Activated CD4-positive, alpha-beta memory T cell treated with anti-CD3 and anti-CD28 coated beads, Interleukin-2, amount 10 ng/mL, durations not matched to agents 7 days and 5 days (primary cell): ENCODE measurements at places on chromosomes 3 and 15. TPM values are rescaled to one million over a fixed set of nuclear protein-coding genes. Genes with fewer than 3 reads are reported as not detected.

The MASP1 gene
- total RNA-seq: not detected

The DNAH12 gene
- 0.03 TPM for total RNA-seq

The ZNF385D gene
- total RNA-seq: not detected

The FGF7 gene
- not detected for total RNA-seq

The PPP2R3A gene
- 0.03 TPM for total RNA-seq

GRCh38 chr15:42919799-42920518 lies 619 bp downstream of the TTBK2 start:
- H3K4me1 ChIP-seq: peaks cover 40% of the 10 kb centered on the region
- H3K27me3 ChIP-seq: no peaks in the 10 kb centered on the region
- peak overlapping the region; percentile 72 for H3K27ac ChIP-seq
- peaks cover 9% of the 10 kb centered on the region for H3K36me3 ChIP-seq
- H3K4me3 ChIP-seq: peak overlapping the region; percentile 92

GRCh38 chr3:132703733-132704132 lies 18.5 kb downstream of the NPHP3 start:
- H3K27me3 ChIP-seq: no peaks in the 10 kb centered on the region
- no peaks in the 10 kb centered on the region for H3K4me1 ChIP-seq
- H3K27ac ChIP-seq: no peak overlapping the region
- DNase-seq: no peak
- peaks cover 58% of the 10 kb centered on the region for H3K36me3 ChIP-seq

DNA sequence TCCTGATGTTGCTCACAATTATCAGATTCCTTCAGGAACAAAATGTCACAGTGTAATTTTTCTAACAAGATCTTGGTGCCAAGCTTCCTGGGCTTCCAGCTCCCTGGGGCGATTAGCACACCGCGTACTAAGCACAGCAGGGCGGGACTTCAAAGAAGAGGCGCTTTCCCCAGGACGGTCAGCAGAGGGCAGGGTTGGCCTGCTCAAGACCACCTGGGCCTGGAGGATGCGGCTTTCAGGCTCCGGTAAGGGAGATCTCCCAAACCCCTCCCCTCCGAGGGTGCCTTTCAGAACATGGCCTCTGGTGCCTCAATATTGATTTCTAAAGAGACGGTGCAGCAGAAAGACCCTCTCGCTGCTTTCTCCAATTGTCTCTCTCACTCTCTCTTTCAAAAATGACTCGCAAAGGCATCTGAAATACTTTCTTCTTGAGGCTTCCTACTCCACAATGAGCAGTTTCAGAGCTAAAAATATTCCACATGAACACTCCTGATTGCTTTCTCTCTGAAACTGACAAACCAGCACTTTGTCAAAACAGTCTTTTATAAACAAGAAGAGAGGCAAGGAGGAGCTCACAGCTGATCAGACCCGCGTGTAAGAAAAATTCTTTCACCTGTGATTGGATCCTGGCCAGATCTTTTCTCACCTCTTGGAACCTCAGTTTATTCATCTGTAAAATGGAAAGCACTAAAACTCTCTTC lies 154.0 kb downstream of the ADAMTS9 start:
- peaks cover 2% of the 10 kb centered on the region for H3K27me3 ChIP-seq
- no peaks in the 10 kb centered on the region for H3K4me1 ChIP-seq
- H3K27ac ChIP-seq: no peak overlapping the region
- no peak overlapping the region for H3K4me3 ChIP-seq
- no peaks in the 10 kb centered on the region for H3K36me3 ChIP-seq
- DNase-seq: peak; percentile 42

DNA sequence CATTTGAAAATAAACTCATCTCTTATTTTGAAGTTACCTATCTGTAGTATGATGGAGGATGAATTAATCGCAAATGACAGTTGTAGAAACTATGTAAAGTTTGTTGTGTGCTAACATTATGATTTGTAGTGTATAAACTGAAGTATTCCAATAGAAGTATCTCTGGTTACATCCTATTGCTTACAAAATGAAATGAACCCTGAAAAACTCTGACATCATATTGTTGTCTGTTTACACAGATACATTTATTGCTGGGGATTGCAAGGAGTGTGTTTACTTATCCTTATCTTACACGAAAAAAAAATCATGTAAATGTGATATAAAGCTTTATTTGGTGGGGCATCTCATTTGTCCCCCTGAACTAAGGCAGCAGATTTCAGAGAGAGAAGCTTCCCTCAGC lies 2.6 kb upstream of the ABHD10 start:
- no peak overlapping the region for H3K27ac ChIP-seq
- H3K4me3 ChIP-seq: no peak overlapping the region
- H3K27me3 ChIP-seq: no peaks in the 10 kb centered on the region
- H3K36me3 ChIP-seq: peaks cover 6% of the 10 kb centered on the region
- peaks cover 22% of the 10 kb centered on the region for H3K4me1 ChIP-seq
- no peak for DNase-seq

DNA sequence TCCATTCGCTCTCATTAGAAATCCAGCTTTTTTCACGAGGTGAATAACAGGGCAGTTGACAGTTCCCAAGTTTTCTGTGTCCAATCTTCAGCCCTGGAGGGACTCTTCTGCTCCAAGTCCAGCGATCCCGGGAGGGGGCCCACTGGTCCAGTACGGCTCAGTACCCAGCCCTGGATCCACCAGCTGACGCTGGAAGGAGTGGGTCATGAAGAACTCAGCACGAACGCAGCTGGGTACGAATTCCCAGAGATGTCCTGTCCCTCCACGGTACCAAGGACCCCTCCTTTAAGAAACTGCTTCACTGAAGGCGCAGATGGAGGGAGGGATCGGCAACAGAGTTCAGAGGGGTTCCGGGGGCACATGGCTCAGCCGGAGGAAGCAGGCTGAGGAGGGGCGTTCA lies 16.5 kb upstream of the CLK3 start:
- peak overlapping the region; percentile 95 for H3K27ac ChIP-seq
- no peaks in the 10 kb centered on the region for H3K27me3 ChIP-seq
- peaks cover 26% of the 10 kb centered on the region for H3K36me3 ChIP-seq
- no peak for DNase-seq

GRCh38 chr15:67110361-67110781 lies 45.0 kb downstream of the SMAD3 start:
- peaks cover 69% of the 10 kb centered on the region for H3K4me1 ChIP-seq
- H3K27me3 ChIP-seq: no peaks in the 10 kb centered on the region
- peaks cover 82% of the 10 kb centered on the region for H3K36me3 ChIP-seq
- peak overlapping the region; percentile 74 for H3K27ac ChIP-seq

GRCh38 chr15:73333001-73333400 lies 35.8 kb downstream of the HCN4 start:
- H3K4me3 ChIP-seq: no peak overlapping the region
- H3K27ac ChIP-seq: no peak overlapping the region
- H3K36me3 ChIP-seq: no peaks in the 10 kb centered on the region
- H3K4me1 ChIP-seq: no peaks in the 10 kb centered on the region

- H3K27ac ChIP-seq: no peak overlapping the region
- peaks cover 2% of the 10 kb centered on the region for H3K4me1 ChIP-seq
Observed at GRCh38 chr3:57041674-57042073, 18.8 kb upstream of the SPATA12 start.

DNA sequence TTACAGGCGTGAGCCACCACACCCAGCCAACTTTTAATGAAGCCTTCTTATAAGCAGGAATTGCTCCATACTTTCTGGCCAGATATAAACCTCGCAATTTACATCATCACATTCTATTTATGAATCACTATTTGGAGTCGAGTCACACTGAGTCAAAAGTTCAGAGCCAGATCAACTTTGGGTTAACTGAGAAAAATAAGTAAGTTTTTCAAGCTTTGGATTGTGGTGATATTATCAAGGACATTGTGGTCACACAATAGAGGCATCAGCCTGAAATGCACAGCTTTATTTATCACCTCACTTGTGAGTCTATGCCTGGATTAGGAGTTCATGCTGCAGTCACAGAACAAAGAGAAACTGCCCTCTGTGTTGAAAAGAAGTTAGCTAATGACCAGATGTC lies 1163.5 kb downstream of the ROBO1 start:
- H3K36me3 ChIP-seq: no peaks in the 10 kb centered on the region
- no peaks in the 10 kb centered on the region for H3K27me3 ChIP-seq
- DNase-seq: no peak
- H3K4me3 ChIP-seq: no peak overlapping the region
- H3K4me1 ChIP-seq: no peaks in the 10 kb centered on the region

DNA sequence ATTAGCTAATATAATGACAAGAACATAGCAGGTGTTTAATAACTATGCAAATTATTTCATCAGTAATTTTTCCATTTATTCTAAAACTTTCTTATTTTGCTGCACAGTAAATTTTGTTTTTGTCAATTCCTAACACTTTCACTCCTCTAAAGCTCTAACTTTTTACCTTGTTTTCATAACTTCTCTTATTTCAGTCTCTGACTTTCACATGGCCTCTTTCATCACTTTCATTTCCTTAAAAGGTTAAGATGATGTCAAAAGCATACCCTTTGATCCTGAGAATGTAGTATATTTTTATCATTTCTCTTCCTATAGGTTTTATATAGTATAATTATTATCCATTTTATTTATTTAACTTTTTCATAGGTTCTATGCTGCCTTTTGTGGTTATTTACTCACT lies 1325.8 kb upstream of the ALCAM start:
- H3K27me3 ChIP-seq: no peaks in the 10 kb centered on the region
- no peaks in the 10 kb centered on the region for H3K4me1 ChIP-seq
- H3K36me3 ChIP-seq: no peaks in the 10 kb centered on the region
- H3K4me3 ChIP-seq: no peak overlapping the region
- H3K27ac ChIP-seq: no peak overlapping the region
- no peak for DNase-seq

GRCh38 chr3:143222981-143223380 lies 103.4 kb downstream of the CHST2 start:
- no peaks in the 10 kb centered on the region for H3K36me3 ChIP-seq
- H3K27me3 ChIP-seq: peaks cover 5% of the 10 kb centered on the region
- DNase-seq: no peak
- no peaks in the 10 kb centered on the region for H3K4me1 ChIP-seq
- no peak overlapping the region for H3K27ac ChIP-seq
- no peak overlapping the region for H3K4me3 ChIP-seq

- peaks cover 9% of the 10 kb centered on the region for H3K36me3 ChIP-seq
- peaks cover 33% of the 10 kb centered on the region for H3K4me1 ChIP-seq
- H3K27ac ChIP-seq: no peak overlapping the region
- DNase-seq: no peak
- H3K27me3 ChIP-seq: no peaks in the 10 kb centered on the region
Observed at GRCh38 chr15:44295750-44296431, 7.4 kb downstream of the GOLM2 start.

- no peak overlapping the region for H3K27ac ChIP-seq
- H3K36me3 ChIP-seq: no peaks in the 10 kb centered on the region
- DNase-seq: no peak
- H3K4me1 ChIP-seq: no peaks in the 10 kb centered on the region
Observed at GRCh38 chr3:65540666-65541065, 498.1 kb downstream of the MAGI1 start.

DNA sequence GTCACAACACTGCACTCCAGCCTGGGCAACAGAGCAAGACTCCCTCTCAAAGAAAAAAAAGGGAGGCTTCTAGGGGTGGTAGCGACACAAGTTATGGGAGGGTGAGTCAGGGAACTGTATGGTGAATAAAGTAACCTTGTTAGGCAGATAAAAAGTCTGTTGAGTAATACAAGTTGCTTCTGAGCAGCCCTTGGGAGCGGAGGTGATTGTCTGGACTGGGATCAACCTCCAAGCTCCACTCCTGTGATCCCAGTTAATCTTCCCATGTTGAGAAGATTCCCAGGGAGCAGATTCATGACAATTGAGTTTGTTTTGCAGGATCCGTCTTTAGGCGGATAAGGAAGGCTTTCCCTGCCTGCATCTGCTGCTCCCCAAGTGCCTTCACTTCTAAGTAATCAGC lies 335.9 kb downstream of the THSD4 start:
- peaks cover 7% of the 10 kb centered on the region for H3K27me3 ChIP-seq
- no peak overlapping the region for H3K27ac ChIP-seq
- H3K36me3 ChIP-seq: no peaks in the 10 kb centered on the region
- no peak for DNase-seq
- H3K4me1 ChIP-seq: no peaks in the 10 kb centered on the region

DNA sequence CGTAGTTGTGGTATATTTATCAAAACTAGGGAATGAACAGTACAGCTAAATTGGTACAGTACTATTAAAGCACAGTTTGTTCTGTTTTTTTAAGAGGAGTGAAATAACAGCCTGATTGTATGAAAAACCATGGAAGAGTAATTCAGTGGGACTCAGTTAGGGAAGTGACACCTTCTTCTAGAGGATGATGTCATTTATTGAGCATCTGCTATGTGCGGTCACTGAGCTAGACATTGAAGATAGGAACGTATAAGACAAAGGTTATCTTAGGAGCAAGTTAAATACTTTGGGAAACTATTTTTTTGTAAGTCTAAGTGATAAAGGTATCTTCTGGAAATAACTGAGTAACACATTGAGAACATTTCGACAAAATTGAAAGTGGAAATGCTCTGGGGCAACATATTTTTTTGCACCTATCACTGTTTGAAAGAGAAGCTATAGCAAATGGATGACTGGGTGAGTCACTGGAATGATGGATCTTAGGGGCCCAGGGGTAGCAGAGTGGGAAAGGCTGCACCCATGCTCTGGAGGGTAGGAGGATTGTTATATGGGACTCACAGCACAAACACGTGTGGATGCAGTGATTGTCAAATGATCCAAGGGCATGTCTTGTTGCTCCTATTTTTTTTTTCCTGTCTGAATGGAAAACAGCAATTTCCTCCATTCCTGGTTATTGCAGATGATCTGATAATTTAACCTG lies 43.0 kb downstream of the OXNAD1 start:
- H3K4me3 ChIP-seq: no peak overlapping the region
- H3K36me3 ChIP-seq: peaks cover 78% of the 10 kb centered on the region
- peak overlapping the region; percentile 51 for H3K27ac ChIP-seq

- DNase-seq: no peak
- H3K4me3 ChIP-seq: no peak overlapping the region
- no peaks in the 10 kb centered on the region for H3K4me1 ChIP-seq
- no peaks in the 10 kb centered on the region for H3K36me3 ChIP-seq
- no peak overlapping the region for H3K27ac ChIP-seq
Observed at GRCh38 chr3:170508291-170508690, 77.6 kb downstream of the SLC7A14 start.

GRCh38 chr3:128036119-128036518 lies 16.1 kb upstream of the SEC61A1 start:
- H3K4me3 ChIP-seq: no peak overlapping the region
- no peak overlapping the region for H3K27ac ChIP-seq
- no peaks in the 10 kb centered on the region for H3K4me1 ChIP-seq
- no peak for DNase-seq

GRCh38 chr3:14235003-14235911 lies 56.6 kb downstream of the LSM3 start:
- peaks cover 6% of the 10 kb centered on the region for H3K4me1 ChIP-seq
- H3K27me3 ChIP-seq: peaks cover 32% of the 10 kb centered on the region
- no peak overlapping the region for H3K4me3 ChIP-seq
- H3K27ac ChIP-seq: no peak overlapping the region
- DNase-seq: no peak
